Left lung (tissue), 14 donors: ENCODE measurements at places on chromosomes 11 and 22.
A peak's percentile ranks its signal among the peaks of the same experiment; 100 is the strongest.

DNA sequence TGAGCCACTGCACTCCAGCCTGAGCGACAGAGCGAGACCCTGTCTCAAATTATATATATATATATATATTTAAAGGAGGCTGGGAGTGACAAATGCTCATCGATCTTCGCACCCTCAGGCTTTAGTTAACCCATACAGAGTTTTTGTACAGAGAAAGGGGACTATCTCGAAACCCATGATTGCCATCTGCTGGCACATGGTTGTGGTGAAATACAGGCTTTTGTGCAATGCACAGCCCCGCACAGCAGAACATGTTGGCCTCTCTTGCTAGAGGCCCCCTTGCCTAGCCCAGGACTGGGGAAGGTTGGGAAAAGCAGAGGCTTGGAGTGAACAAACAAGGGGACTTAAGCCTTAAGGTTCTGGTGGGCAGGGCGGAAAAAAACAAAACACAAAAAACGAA, 3.6 kb downstream of the MYBPC3 start:
- H3K4me3 ChIP-seq: no peak overlapping the region
- no peaks in the 10 kb centered on the region for H3K4me1 ChIP-seq
- H3K27ac ChIP-seq: no peak overlapping the region

GRCh38 chr22:38497869-38498268, 8.2 kb downstream of the DDX17 start:
- peaks cover 98% of the 10 kb centered on the region for H3K36me3 ChIP-seq
- peaks cover 8% of the 10 kb centered on the region for H3K4me1 ChIP-seq
- H3K27ac ChIP-seq: no peak overlapping the region
- H3K27me3 ChIP-seq: no peaks in the 10 kb centered on the region

- no peak overlapping the region for H3K4me3 ChIP-seq
- no peak overlapping the region for H3K27ac ChIP-seq
- H3K4me1 ChIP-seq: no peaks in the 10 kb centered on the region
- no peaks in the 10 kb centered on the region for H3K36me3 ChIP-seq
- DNase-seq: no peak
- H3K27me3 ChIP-seq: peaks cover 18% of the 10 kb centered on the region
These were observed 6.7 kb downstream of the DSCAML1 start for GRCh38 chr11:117790279-117790678.

DNA sequence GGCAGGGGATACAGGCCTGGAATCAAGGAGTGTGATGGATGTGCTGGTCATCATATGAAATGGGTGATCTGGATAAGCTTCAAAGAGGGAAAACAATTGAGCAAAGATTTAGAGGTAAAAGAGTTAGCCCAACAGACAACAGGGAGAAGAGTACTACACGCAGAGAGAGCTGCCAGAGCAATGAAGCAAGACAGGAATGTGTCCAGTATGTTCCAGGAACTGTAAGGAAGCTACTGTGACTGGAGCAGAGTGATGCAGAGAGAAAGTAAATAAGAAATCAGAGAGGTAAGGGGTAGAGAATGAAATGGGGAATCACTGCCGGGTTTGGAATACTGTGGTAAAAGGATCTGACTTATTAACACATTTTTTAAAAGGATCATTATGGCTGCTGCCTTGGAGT, 255.1 kb downstream of the DCDC1 start:
- H3K36me3 ChIP-seq: no peaks in the 10 kb centered on the region
- H3K4me3 ChIP-seq: no peak overlapping the region
- no peak for DNase-seq
- no peak overlapping the region for H3K27ac ChIP-seq
- no peaks in the 10 kb centered on the region for H3K4me1 ChIP-seq

- no peaks in the 10 kb centered on the region for H3K4me1 ChIP-seq
- no peaks in the 10 kb centered on the region for H3K27me3 ChIP-seq
- H3K4me3 ChIP-seq: no peak overlapping the region
- no peak for DNase-seq
- no peak overlapping the region for H3K27ac ChIP-seq
These were observed 7.0 kb downstream of the GTF2H1 start for GRCh38 chr11:18329196-18329870.

DNA sequence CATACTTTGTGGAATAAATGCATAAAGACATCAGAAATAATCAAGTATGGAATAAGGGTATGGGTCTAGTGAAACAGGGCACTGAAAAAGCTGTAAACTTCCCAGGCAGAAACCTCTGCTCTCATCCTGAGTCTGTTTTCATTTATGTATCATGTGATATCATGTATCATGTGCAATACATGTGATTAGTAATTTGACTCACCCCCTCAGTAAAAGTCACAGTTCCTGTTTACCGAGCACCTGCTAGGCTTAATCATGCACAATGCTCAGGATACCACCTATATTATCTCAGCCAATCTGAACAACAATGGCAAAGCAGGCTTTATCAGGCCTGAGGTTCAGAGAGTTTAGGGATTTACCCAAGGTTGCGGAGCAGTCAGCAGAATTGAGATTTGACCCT, 250.6 kb upstream of the TENM4 start:
- no peak for DNase-seq
- no peaks in the 10 kb centered on the region for H3K36me3 ChIP-seq
- no peaks in the 10 kb centered on the region for H3K27me3 ChIP-seq
- no peak overlapping the region for H3K27ac ChIP-seq

GRCh38 chr11:78037056-78037455, 14.0 kb upstream of the KCTD14 start:
- DNase-seq: no peak
- no peaks in the 10 kb centered on the region for H3K36me3 ChIP-seq
- no peak overlapping the region for H3K27ac ChIP-seq
- no peak overlapping the region for H3K4me3 ChIP-seq

- H3K27ac ChIP-seq: no peak overlapping the region
- H3K4me3 ChIP-seq: no peak overlapping the region
- no peaks in the 10 kb centered on the region for H3K27me3 ChIP-seq
- DNase-seq: no peak
- no peaks in the 10 kb centered on the region for H3K36me3 ChIP-seq
- no peaks in the 10 kb centered on the region for H3K4me1 ChIP-seq
These were observed 7.2 kb upstream of the CD81 start for GRCh38 chr11:2369896-2370295.

DNA sequence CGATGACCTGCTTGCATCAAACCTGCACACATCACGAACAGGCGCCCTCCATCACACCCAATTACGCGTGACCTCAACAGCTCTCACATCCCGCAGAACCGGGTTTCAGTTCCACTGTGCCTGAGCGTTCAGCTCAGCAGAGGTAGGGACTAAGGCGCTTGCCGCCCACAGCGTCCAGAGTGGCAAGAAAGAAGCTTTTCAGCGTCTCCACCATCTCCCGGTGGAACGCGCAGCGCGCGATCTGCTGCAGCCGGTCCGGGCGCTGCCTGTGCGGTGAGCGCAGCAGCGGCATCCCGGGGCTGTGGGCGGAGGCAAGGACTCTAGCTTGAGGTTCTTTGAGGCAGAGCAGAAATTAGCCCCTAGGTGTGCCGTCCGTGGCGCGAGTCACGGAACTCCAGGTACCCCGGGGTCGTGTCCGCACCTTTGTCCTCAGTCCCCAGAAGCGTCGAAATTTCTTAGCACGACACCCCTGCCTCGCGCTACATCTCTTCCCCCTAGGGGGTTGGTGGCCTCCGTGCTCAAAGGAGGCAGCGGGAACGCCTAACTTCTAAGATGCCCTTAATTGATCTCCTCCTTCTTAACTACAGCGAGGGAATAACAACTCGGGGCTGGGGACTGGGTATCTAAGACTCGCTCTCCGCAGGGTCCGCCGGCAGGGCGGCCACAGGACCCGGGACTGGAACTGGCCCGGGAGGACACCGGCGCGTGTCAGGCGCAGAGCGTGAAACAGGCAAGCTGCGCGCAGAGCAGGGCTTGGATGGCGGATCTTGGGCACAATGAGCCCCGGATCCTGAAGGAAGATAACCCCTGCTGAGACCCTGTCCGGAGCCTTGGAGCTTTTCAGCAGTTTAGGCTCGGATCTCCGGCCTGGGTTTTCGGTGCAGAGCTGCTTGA, 1.7 kb upstream of the CALCA start:
- H3K27me3 ChIP-seq: peaks cover 68% of the 10 kb centered on the region
- H3K4me1 ChIP-seq: peaks cover 19% of the 10 kb centered on the region
- DNase-seq: no peak
- H3K27ac ChIP-seq: no peak overlapping the region
- H3K4me3 ChIP-seq: no peak overlapping the region
- H3K36me3 ChIP-seq: no peaks in the 10 kb centered on the region

DNA sequence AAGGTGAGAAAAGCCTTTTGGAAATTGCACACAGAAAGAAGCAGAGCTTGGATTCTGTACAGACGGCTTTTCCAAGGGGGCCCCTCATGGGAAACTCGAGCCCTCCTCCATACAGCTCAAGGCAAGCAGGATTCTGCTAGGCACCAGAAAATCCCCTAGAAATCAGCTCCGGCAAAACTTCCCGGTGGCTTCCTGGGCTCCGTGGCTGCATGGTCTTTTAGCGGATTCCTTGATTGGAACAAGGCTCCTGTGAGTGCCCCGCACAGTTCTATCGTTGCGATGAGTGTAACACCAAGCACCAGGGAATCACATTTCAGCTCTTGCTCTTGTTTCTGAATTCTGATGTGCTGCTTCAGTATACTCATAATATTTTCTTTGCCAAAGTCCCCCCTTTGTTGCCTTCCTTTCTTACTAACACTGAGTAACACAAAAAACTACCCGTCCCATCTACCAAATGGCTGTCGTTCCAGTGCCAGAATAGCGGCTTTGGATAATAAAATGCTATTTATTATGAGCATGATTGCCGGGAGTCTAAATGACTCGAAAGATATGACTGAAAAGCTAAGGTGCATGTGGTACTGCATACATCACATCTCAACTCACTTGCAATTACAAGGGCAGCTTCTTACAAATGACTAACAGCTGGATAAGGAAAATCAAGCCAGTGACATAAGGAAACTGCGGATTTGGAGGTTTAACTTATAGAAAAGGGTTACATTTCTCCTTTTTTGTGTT, 494.1 kb downstream of the DLG2 start:
- H3K27me3 ChIP-seq: no peaks in the 10 kb centered on the region
- no peak overlapping the region for H3K4me3 ChIP-seq
- no peaks in the 10 kb centered on the region for H3K4me1 ChIP-seq
- H3K36me3 ChIP-seq: no peaks in the 10 kb centered on the region
- no peak overlapping the region for H3K27ac ChIP-seq

- no peaks in the 10 kb centered on the region for H3K36me3 ChIP-seq
- peak overlapping the region; percentile 90 for H3K27ac ChIP-seq
- H3K4me3 ChIP-seq: peak overlapping the region; percentile 40
- H3K27me3 ChIP-seq: no peaks in the 10 kb centered on the region
- peaks cover 9% of the 10 kb centered on the region for H3K4me1 ChIP-seq
- no peak for DNase-seq
These were observed 795 bp downstream of the ZBTB3 start for GRCh38 chr11:62752994-62753735.

DNA sequence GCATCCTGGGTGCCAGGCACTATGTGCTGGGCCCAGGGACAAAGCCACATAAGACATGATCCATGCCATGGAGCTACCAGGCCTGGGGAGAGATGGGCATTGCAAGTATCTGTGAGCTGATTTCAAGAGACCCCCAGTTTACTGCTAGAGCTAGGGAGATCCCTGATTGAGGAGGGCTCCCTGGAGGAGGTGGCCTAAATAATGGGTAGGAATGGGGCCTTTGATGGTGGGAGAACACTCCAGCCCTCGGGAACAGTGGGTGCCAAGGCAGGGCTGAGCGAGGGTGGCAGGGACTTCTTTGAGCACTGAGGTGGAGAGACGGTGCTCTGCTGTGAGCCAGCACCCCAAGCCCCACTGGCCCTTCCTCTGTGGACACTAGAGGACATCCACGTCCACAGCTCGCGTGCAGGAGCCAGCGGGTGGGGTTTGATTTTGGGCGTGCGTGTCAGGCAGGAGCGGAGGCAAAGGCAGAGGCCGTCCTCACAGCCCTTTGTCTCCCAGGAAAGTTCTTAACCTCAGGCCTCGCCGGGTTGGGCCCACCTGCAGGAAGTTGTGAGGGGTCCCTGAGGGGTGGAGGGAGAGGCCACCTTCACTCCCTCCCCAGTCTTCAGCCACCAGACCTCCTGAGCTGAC, 52.9 kb upstream of the PPARA start:
- peaks cover 74% of the 10 kb centered on the region for H3K36me3 ChIP-seq
- H3K27ac ChIP-seq: no peak overlapping the region
- no peak for DNase-seq
- H3K4me1 ChIP-seq: peaks cover 6% of the 10 kb centered on the region
- no peaks in the 10 kb centered on the region for H3K27me3 ChIP-seq

GRCh38 chr22:42895541-42895981, 38.5 kb upstream of the ARFGAP3 start:
- no peak overlapping the region for H3K4me3 ChIP-seq
- H3K36me3 ChIP-seq: peaks cover 21% of the 10 kb centered on the region
- H3K27me3 ChIP-seq: no peaks in the 10 kb centered on the region
- DNase-seq: no peak
- peak overlapping the region; percentile 69 for H3K27ac ChIP-seq

GRCh38 chr11:8122173-8122764, 41.3 kb downstream of the TUB start:
- DNase-seq: no peak
- no peaks in the 10 kb centered on the region for H3K27me3 ChIP-seq
- no peaks in the 10 kb centered on the region for H3K36me3 ChIP-seq
- H3K4me3 ChIP-seq: no peak overlapping the region
- no peak overlapping the region for H3K27ac ChIP-seq
- H3K4me1 ChIP-seq: no peaks in the 10 kb centered on the region

GRCh38 chr11:122304973-122305372, 189.0 kb upstream of the BLID start:
- no peak overlapping the region for H3K4me3 ChIP-seq
- H3K27me3 ChIP-seq: no peaks in the 10 kb centered on the region
- no peaks in the 10 kb centered on the region for H3K36me3 ChIP-seq
- DNase-seq: no peak
- no peak overlapping the region for H3K27ac ChIP-seq
